Tibial nerve (tissue), 4 donors: ENCODE measurements at places on chromosomes 16 and 17.

- no peak for DNase-seq
These were observed 26.1 kb downstream of the MRPS23 start for GRCh38 chr17:57823469-57824401.

DNA sequence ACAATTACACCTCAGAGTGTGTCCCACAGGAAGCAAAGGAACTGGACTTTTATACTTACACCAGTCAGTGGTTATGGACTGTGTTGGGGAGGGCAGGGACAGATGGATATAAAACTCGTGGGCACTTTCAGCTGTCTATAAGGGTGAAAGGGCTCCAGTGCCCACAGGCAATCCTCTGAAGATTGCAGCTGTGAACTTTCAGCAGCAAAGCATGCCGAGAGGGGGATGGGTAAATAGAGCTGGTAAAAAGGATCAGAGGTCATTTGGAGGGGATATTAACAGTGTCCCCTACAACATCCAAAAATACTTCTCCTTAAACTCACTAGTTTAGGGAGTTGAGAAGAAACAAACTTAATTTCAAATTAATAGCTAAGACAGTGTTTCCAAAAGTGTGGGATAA is 13.3 kb upstream of the RFWD3 start:
- DNase-seq: no peak

GRCh38 chr17:32659419-32659842 is 172.6 kb downstream of the CDK5R1 start:
- DNase-seq: peak; percentile 86

DNA sequence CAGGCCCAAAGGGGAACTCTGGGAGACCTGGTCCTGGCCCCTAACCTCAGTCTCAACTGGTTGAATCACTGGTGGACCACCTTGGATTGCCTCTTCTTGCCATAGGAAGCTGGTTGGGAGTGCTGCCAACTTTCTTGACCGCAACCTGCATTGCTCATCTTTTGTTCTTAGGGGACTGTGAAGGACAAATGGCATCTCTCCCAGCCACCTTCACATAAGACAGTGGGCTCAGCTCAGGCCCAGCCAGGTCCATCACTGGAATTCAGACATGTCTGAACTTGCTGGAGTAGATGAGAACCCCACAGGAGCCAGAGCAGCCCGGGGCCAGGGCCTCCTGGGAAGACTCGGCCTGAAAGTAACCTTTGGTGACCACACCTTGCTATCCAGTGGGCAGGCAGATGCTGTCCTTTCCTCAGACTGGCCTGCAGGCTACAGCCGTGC is 18.8 kb downstream of the ADORA2B start:
- no peak for DNase-seq

- DNase-seq: no peak
These were observed 71.2 kb downstream of the KLHDC4 start for GRCh38 chr16:87694441-87695125.
